ENCODE measurements at places on chromosomes 2 and 18.

GRCh38 chr18:49648326-49648725, 86.5 kb downstream of the LIPG start:
- no peak overlapping the region for H3K27ac ChIP-seq
- H3K27me3 ChIP-seq, result no peaks in the 10 kb centered on the region
- no peaks in the 10 kb centered on the region for H3K4me1 ChIP-seq
- H3K36me3 ChIP-seq, result no peaks in the 10 kb centered on the region
- H3K4me3 ChIP-seq, result no peak overlapping the region
- DNase-seq, result no peak

- H3K4me3 ChIP-seq, result no peak overlapping the region
- DNase-seq, result no peak
- H3K27me3 ChIP-seq, result no peaks in the 10 kb centered on the region
- no peaks in the 10 kb centered on the region for H3K36me3 ChIP-seq
- no peak overlapping the region for H3K27ac ChIP-seq
- H3K4me1 ChIP-seq, result no peaks in the 10 kb centered on the region
Observed at GRCh38 chr2:59182249-59182648, 941.1 kb upstream of the FANCL start.

GRCh38 chr18:7889515-7889914, 322.4 kb downstream of the PTPRM start:
- no peak overlapping the region for H3K4me3 ChIP-seq
- H3K36me3 ChIP-seq, result no peaks in the 10 kb centered on the region
- H3K27ac ChIP-seq, result peak overlapping the region; percentile 38
- H3K4me1 ChIP-seq, result peaks cover 20% of the 10 kb centered on the region

DNA sequence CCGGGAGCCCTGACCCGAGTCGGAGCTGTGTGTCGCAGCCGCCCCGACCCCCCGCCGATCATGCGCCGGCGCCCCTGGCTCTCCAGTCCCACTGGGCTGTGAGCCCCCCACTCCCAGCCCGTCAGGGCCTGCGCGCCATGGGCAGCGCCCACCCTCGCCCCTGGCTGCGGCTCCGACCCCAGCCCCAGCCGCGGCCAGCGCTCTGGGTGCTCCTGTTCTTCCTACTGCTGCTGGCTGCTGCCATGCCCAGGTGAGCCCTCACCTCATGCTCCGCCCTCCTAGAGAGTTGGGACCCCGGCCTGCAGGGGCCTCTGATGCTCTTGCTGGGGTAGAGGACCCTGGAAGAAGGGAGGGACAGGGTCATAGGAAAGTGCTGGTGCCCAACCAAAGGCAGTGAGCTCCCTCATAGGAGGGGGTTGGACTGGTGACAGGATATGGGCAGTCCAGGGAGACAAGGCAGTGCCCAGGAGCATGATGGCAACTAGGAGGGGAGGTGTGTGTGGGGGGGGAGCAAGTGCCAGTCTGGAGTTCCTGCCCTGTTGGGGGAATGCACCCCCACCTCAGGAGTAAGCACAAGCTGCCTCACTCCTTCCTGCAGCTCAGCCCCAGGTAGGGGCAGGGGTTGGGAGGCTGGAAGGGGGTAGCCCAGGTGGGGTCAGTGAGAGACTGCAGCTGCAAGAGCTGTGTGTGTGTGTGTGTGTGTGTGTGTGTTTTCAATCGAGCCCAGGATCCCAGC, 375 bp downstream of the WNT10A start:
- peaks cover 20% of the 10 kb centered on the region for H3K4me1 ChIP-seq
- H3K27me3 ChIP-seq, result peaks cover 16% of the 10 kb centered on the region
- H3K4me3 ChIP-seq, result peak overlapping the region; percentile 73
- no peak for DNase-seq

DNA sequence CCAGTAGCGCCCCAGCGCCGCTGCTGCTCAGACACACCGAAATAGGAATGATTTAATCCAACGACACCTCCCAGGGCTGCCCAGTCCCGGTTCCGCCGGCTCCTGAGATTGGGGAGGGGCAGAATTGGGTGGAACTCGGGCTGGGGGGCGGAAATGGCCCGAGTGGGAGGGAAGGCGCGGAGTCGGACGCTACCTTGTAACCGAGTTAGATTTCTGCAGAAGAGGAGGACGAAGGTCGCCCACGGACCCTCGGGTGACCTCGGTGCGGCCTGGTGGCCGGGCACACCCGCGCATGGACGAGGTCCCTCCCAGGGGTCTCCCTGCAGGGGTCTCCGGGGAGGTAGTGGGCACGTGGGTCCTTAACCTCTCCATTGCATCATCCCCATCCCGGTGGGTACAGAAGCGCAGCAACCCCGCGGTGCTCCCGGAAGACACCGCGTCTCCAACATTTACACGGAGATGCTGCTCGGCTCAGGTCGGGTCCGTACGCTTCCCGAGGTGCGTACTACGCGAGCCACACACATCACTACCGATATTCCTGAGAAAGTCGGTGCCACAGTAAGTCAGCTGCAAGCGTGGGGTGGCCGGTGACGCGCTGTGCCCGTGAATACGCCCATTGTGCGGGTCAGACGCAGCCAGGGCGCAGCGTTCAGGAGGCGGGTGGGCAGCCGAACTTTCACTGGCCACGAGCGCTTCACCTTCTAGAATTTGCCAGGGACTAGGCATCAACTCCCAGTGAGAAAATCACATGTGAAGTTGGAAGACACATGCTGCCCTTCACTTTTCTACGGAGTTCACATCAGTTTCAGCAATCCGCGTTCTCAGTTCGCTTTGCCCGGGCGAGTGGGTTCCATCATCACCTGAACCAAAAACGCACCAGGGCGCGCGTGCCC, 3.0 kb downstream of the ZNF516 start:
- H3K4me1 ChIP-seq, result peaks cover 32% of the 10 kb centered on the region
- peak overlapping the region; percentile 83 for H3K4me3 ChIP-seq
- DNase-seq, result no peak
- H3K27me3 ChIP-seq, result peaks cover 76% of the 10 kb centered on the region
- H3K36me3 ChIP-seq, result peaks cover 17% of the 10 kb centered on the region

- no peak overlapping the region for H3K27ac ChIP-seq
- peaks cover 3% of the 10 kb centered on the region for H3K36me3 ChIP-seq
- no peak for DNase-seq
- H3K27me3 ChIP-seq, result no peaks in the 10 kb centered on the region
Observed at GRCh38 chr2:24115057-24115456, 8.1 kb downstream of the PFN4 start.

GRCh38 chr18:34809451-34810072, 99.5 kb downstream of the DTNA start:
- no peak for DNase-seq
- H3K4me3 ChIP-seq, result no peak overlapping the region
- H3K4me1 ChIP-seq, result peaks cover 4% of the 10 kb centered on the region
- H3K27me3 ChIP-seq, result peaks cover 24% of the 10 kb centered on the region
- H3K27ac ChIP-seq, result no peak overlapping the region

DNA sequence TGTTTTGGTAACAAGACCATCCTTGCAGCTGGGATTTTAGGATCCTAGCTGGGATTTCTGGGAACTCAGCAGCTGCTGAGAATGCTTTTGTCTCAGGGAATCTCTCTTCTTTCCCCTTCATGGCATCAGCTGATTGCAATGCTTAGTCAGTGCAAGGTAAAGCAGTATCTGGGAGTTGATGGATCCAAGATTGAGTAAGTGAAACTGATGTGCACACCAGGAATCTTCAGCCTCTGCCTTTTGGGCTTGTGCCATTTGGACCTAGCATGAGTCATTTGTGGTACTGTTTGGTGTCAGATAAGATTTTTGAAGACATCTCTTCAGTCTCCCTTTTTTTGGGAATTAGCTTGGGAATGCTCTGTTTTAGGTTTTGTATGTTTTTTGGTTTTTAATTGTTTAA, 363.3 kb upstream of the TFPI start:
- H3K36me3 ChIP-seq, result no peaks in the 10 kb centered on the region
- H3K4me1 ChIP-seq, result no peaks in the 10 kb centered on the region
- H3K27ac ChIP-seq, result no peak overlapping the region
- no peak for DNase-seq

GRCh38 chr2:226483143-226483542, 316.5 kb downstream of the IRS1 start:
- no peak overlapping the region for H3K27ac ChIP-seq
- H3K36me3 ChIP-seq, result peaks cover 5% of the 10 kb centered on the region
- no peak for DNase-seq

GRCh38 chr2:68214381-68214780, 38.0 kb downstream of the PPP3R1 start:
- no peak overlapping the region for H3K4me3 ChIP-seq
- H3K36me3 ChIP-seq, result peaks cover 31% of the 10 kb centered on the region
- H3K4me1 ChIP-seq, result peaks cover 62% of the 10 kb centered on the region
- peak overlapping the region; percentile 85 for H3K27ac ChIP-seq

- no peaks in the 10 kb centered on the region for H3K4me1 ChIP-seq
- no peak for DNase-seq
- H3K27me3 ChIP-seq, result no peaks in the 10 kb centered on the region
- no peak overlapping the region for H3K4me3 ChIP-seq
Observed at GRCh38 chr18:4639628-4640310, 184.7 kb upstream of the DLGAP1 start.

DNA sequence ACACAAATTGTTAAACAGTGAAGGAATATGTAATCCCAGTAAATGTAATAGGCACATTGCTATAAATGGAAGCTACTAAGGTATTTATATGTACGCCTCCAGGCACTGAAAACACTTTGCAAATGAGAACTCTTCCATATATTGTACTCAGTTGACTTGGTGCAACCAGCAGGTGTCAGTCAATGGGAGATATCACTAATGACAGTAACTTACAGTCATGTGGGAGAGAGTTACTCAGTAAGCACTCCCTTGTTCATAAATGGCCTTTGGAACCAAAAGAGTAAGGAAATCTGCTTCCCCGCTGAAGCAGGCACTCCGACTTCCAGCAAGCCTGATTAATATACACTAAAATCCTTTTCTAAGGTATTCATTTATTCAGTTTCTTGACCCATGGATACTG, 5.9 kb downstream of the MDH1 start:
- no peak overlapping the region for H3K4me3 ChIP-seq
- no peak overlapping the region for H3K27ac ChIP-seq
- H3K36me3 ChIP-seq, result peaks cover 42% of the 10 kb centered on the region
- H3K27me3 ChIP-seq, result no peaks in the 10 kb centered on the region

GRCh38 chr2:173355132-173355865, 627 bp downstream of the CDCA7 start:
- peak overlapping the region; percentile 86 for H3K4me3 ChIP-seq
- no peaks in the 10 kb centered on the region for H3K36me3 ChIP-seq

DNA sequence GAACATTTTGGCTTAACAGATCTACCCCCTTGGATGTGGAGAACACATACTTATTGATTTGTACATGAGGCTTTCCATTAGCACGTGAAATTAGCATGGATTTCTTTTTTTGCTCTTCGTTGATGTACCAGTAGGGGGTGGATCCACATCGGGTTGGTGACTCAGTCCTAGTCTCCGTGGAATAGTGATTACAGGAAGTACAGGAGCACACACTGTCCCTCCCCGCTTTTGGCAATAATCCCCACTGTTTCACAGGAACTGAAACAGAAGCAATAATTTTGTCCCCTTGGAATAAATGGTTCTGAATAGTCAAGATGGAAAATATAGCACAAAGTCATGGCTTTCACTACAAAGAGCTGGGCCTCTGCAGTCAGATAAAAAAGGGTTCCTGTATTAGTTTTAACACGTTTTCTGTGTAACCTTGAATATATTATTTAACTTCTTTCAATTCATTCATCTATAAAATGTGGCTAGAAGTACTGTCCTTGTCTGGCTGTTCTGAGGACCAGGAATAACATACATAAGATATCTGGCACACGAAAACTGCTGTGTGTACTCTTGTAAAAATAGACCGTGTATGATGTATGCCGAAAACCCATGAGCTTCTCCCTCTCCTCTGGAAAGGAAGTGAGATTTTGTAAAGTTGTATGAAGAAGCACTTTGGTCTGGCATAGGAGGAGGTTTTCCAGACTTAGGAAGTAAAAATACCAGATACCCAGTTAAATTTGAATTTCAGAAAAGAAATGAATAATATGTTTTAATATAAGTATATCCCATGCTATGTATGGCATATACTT, 229.2 kb downstream of the GALR1 start:
- no peak for DNase-seq
- peaks cover 33% of the 10 kb centered on the region for H3K27me3 ChIP-seq
- no peak overlapping the region for H3K4me3 ChIP-seq

DNA sequence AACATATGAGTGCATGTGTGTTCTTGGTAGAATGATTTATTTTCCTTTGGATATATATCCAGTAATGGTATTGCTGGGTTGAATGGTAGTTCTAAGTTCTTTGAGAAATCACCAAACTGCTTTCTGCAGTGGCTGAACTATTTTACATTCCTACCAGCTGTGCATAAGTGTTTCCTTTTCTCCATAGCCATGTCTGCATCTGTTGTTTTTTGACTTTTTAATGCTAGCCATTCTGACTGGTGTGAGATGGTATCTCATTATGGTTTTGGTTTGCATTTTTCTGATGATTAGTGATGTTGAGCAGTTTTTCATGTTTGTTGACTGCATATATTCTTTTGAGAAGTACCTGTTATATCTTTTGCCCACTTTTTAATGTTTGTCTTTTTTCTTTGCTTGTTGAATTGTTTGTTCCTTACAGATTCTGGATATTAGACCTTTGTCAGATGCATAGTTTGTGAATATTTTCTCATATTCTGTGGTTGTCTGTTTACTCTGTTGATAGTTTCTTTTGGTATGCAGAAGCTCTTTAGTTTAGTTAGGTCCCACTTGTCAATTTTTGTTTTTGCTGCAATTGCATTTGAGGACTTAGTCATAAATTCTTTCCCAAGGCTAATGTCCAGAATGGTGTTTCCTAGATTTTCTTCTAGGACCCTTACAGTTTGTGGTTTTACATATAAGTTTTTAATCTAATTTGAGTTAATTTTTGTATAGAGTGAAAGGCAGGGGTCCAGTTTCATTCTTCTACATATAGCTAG, 17.6 kb upstream of the KCNE4 start:
- H3K4me1 ChIP-seq, result no peaks in the 10 kb centered on the region
- no peaks in the 10 kb centered on the region for H3K36me3 ChIP-seq
- no peak overlapping the region for H3K4me3 ChIP-seq
- H3K27ac ChIP-seq, result no peak overlapping the region
- DNase-seq, result no peak
- peaks cover 23% of the 10 kb centered on the region for H3K27me3 ChIP-seq

DNA sequence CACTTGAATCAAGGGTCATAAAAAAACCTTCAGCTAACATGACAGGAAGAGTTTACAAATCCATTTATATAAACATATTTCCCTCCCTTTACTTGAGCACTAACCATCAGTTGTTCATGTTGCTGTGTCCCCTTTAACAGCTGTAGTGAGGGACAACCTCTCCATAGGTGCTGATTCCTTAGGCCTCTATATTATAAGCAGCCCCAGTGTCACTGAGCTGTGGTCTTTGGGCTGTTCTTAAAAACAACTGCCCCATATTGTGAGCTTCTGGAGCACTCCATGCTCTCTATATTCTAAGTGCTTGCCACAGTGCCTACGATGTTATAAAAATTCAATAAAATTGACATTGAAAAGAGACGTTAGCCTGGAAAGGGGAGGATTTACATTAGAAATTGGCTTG, 175.3 kb downstream of the ZNF385B start:
- H3K36me3 ChIP-seq, result no peaks in the 10 kb centered on the region
- no peak for DNase-seq
- H3K27me3 ChIP-seq, result no peaks in the 10 kb centered on the region
- no peaks in the 10 kb centered on the region for H3K4me1 ChIP-seq

DNA sequence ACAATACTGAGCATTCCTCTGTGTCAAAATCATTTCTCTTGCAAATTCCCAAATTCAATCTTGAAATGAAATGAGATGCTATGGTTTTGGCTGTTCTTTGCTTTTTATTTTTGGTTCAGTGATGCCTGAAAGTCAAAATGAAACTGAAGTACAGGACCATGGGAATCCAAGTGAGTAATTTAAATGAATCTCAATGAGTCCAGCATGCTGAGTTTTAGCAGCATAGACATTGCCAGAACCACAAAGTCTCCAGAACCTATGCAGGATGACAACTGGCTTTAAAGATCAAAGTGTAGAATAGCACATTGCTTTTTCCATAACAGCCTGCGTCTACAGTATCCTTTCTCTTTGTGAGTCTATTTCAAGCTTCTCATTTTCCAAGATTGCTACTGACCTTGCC, 1050.7 kb upstream of the PIK3C3 start:
- H3K4me3 ChIP-seq, result no peak overlapping the region
- no peak overlapping the region for H3K27ac ChIP-seq
- no peak for DNase-seq

Measured in effector memory CD8-positive, alpha-beta T cell (primary cell).